ENCODE measurements at places on chromosomes 2 and 18. TPM values are rescaled to one million over a fixed set of nuclear protein-coding genes. Genes with fewer than 3 reads are reported as not detected.

ARHGEF33 gene
- 0.10 TPM for total RNA-seq

TRABD2A gene
- total RNA-seq, result 0.62 TPM

CCDC74B gene
- 0.64 TPM for total RNA-seq

SKA1 gene
- 0.20 TPM for total RNA-seq

KCNG2 gene
- total RNA-seq, result not detected

FLACC1 gene
- 5.0 TPM for total RNA-seq

GNAL gene
- 5.1 TPM for total RNA-seq

LDLRAD4 gene
- 26.0 TPM for total RNA-seq

GKN2 gene
- total RNA-seq, result not detected

FAM237A gene
- 2.0 TPM for total RNA-seq

TLX2 gene
- not detected for total RNA-seq

HNMT gene
- total RNA-seq, result 11.0 TPM

MSTN gene
- not detected for total RNA-seq

CAPN13 gene
- not detected for total RNA-seq

ANKRD30BL gene
- total RNA-seq, result not detected

NEU2 gene
- not detected for total RNA-seq

ICOS gene
- total RNA-seq, result not detected

LCT gene
- not detected for total RNA-seq
